ENCODE measurements at places on chromosomes 16 and 17. TPM values are rescaled to one million over a fixed set of nuclear protein-coding genes. Genes with fewer than 3 reads are reported as not detected.

The CRISPLD2 gene
- 3.7 TPM for polyA plus RNA-seq

The SLFN12 gene
- polyA plus RNA-seq: 1.9 TPM

The ANKFN1 gene
- 0.09 TPM for polyA plus RNA-seq

The HBZ gene
- not detected for polyA plus RNA-seq

The SPNS2 gene
- 238 TPM for polyA plus RNA-seq

The ERAL1 gene
- polyA plus RNA-seq: 32.4 TPM

The C16orf92 gene
- not detected for polyA plus RNA-seq

The MEFV gene
- polyA plus RNA-seq: 0.07 TPM

The ABR gene
- polyA plus RNA-seq: 48.6 TPM

The ABCC6 gene
- 0.08 TPM for polyA plus RNA-seq

The BFAR gene
- polyA plus RNA-seq: 18.7 TPM

The TMC7 gene
- 0.22 TPM for polyA plus RNA-seq

The ZNF423 gene
- 0.67 TPM for polyA plus RNA-seq

The OTOP2 gene
- 0.61 TPM for polyA plus RNA-seq

The PDIA2 gene
- 0.53 TPM for polyA plus RNA-seq

The ADAM11 gene
- polyA plus RNA-seq: 0.55 TPM

The CSH1 gene
- not detected for polyA plus RNA-seq

The VWA3A gene
- polyA plus RNA-seq: 0.01 TPM

The UTS2R gene
- not detected for polyA plus RNA-seq

The OTOP3 gene
- polyA plus RNA-seq: 11.2 TPM

The DNAH9 gene
- polyA plus RNA-seq: 0.12 TPM

The SLC5A10 gene
- polyA plus RNA-seq: 0.36 TPM

The TTLL6 gene
- polyA plus RNA-seq: 0.05 TPM

Data from esophagus (tissue), 2 donors.